ENCODE measurements at places on chromosomes 3 and 15.

DNA sequence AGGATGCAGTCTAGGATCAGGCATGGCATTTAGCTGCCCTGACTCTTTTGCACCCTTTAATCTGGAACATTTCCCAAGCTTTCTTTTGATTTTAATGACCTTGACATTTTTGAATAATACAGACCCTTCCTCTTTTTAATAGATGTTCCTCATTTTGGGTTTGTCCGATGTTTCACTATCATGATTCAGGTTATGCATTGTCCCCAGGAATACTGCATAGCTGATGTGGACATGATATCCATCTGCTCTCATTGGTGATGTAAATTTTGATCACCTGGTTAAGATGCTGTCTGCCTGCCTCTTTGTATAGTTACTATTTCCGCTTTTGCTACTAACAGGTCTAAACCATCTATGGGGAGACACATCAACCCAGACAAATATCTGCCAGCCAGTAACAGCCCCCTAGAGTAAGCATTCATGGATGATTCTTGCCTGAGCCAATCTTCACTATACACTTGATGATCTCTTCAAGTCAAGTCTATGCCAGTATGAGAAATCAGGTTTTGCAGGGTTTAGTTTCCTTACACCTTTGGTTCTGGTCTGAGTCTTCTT, 50.6 kb upstream of the ULK4 start:
- no peak for DNase-seq

- DNase-seq, result peak; percentile 61
These were observed 51.4 kb downstream of the FLNB start for GRCh38 chr3:58059349-58060321.

DNA sequence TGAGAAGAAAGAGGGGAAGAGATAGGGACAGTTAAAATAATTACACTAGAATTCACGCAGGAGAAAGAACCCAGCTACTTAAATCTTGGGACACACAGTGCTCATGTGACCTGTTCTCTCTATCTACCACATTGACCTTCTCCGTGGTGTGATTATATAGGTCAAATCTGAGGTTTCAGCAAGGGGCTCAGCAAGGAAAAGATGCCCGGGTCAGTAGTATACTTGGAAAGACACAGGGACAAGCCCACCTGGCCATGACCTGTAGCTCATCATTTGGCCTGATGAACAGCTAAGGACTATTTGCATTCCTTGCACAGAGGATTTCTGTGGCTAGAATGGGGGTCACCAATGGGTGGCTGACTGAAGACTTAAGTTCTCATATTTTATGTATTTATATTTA, 71.9 kb downstream of the SSR3 start:
- no peak for DNase-seq

DNA sequence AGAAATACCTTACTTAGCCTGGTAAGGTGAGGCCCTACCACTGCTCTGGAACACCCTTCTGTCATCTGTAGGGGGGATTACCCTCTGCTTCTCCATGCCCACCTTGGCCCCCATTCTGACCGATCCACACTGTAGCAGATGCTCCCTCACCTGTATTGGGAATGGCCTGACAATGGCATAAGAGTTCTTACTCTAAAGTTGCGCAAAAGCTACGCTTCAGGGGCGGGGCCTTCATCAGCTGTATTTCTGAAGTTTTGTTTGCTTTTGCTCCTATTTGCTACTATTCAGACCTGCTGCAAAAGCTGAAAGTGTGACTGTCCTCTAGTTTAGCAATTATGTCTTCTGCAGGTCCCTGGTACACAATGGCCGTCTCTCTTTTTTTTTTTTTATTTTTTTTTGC, 252.6 kb downstream of the TLE3 start:
- DNase-seq, result no peak

- peak; percentile 80 for DNase-seq
These were observed 132.2 kb downstream of the MBNL1 start for GRCh38 chr3:152400887-152401286.

DNA sequence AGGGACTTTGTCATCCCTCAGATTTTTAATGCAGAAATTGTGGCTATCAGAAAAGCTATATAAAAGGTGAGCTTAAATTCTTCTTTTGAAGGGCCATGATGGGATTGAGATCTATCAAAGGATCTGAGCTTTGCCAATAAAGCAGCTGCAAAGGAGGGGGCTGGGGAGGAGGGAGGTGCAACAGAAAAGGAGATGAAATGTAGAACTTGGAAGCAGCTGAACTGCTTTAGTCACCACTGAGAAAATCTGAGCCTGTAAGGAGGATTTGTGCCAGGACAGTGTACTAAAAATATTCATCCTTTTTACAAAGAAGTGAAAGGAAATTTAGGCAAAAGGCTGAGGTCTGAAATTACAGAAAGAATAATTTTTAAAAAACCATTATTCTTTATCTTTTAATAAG, 10.4 kb downstream of the TSPAN3 start:
- DNase-seq, result no peak

DNA sequence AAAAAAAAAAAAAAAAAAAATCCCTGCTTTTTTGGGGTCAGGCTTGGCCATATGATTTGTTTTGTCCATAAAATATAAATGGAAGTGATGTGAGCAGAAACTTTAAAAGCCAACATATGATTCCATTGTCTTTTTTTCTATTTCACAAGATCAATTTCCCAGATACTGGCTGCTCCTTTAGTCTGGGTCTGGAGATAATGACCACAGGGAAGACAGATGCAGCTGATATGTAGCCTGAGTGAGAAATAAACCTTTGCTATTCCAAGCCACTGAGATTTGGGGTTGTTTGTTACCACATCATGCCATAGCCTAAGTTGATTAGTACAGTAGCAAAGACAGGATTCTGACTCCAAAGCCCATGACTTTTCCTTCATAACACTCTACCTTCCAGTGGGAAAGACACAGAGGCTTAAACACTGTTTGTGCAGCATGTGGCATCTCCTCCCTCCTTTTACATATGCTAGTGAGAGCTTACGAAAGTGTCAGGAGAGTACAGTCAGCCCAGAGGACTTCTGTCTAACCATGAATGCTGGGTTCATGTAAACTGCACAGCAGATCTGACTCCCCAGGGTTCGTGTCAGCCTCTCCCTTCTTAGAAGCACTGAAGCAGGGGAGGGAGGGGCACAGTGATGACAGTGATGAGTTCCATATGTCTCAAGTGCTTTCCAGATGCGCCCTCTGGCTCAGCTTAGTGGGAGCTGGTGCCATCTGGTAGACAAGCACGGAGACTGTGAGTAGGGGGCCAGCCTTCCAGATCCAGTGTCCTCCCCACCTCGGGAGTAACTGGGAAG, 36.7 kb upstream of the SLC7A14 start:
- peak; percentile 97 for DNase-seq

DNA sequence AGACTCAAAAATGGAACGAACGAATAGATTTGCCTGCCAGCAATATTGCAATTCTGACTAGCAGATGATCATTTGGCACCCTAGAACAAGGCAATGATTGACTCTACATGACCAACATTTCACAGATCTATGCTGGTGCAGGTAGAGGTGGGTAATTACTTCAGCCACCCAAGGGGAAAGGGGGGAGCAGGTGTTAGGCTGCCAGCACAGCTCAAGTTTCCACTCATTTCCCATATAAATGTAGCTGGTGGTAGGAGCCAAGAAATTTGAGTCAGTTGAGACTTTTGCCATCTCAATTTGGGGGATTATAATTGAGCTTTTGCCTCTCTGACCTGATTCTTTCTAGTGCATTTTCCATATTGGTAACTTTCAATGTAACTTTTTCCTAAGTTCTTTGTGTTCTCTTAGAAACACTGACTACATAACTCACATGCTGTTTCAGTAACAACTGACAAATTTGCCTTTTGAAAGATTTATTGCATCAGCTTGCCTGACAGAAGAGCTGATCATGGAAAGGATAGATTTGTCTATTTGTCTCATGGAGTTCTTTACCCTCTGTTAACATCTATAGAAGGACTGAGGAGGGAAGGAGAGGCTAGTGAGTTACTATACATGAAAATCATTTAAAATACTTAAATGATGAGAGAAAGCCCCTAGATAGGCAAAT, 902.5 kb downstream of the ZPLD1 start:
- no peak for DNase-seq

- no peak for DNase-seq
These were observed 27.6 kb upstream of the CXCR6 start for GRCh38 chr3:45915518-45916231.

Data from fibroblast of skin of left quadriceps (primary cell).